ENCODE measurements at places on chromosomes 1 and 21.

GRCh38 chr1:227219715-227220292 lies 98.5 kb downstream of the CDC42BPA start:
- DNase-seq = no peak

DNA sequence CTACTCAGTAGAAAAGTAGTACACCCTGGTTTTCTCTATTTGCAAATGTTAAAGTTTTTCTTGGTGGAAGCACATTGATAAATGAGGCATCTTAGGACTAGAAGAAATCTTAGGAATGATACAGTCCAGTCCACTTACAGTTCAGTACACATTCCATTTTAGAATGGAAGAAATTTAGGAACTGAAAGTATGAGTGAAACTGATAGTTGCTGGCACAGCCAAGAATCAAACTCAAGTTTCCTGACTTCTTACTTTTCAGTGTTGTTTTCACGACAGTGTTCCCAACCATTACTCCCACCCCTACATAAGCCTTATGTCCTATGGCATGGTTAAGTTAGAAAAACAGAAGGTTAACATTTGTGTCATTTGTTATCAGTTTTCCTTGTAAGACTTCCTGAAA lies 258.5 kb downstream of the BACH1 start:
- DNase-seq = no peak

GRCh38 chr1:229047161-229047839 lies 223.6 kb upstream of the RAB4A start:
- DNase-seq = no peak

DNA sequence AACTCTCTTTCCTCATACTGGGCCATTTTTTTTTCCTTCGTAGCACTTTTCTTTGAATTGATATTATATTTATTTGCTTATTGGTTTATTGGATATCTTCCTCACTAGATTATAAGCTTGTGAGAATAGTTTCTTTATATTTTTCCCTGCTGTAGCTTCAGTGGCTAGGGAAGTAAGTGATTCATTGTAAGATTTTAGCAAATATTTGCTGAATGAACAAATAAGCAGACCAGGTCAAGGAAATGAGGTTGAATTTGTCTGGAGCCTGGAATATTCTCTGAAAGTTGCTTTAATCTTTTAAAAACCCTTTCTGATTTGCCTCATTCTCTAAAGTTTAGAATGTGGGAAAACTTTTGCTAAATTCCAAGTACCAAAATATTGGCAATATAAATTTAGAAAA lies 80.2 kb downstream of the RABGAP1L start:
- no peak for DNase-seq

GRCh38 chr1:230896779-230897178 lies 28.5 kb upstream of the C1orf198 start:
- no peak for DNase-seq

DNA sequence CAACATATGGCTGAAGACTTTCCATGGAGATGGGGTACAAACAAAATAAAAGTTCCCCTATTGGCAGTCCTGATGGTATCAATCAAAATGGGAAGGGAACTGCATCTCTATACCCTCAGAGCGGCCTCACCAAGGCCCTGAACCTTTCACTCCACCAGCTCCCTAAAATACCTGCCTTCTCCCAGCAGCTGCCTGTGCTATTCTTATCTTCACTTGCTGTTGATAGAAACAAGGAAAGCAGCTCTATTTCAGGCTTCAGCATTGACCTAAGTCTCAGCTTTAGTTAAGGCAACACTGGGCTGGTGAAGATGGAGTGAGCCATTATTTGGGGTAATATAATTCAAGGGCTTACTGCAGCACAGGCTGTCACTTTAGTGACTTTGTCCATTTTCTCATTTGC lies 21.7 kb upstream of the PIGC start:
- DNase-seq = no peak

DNA sequence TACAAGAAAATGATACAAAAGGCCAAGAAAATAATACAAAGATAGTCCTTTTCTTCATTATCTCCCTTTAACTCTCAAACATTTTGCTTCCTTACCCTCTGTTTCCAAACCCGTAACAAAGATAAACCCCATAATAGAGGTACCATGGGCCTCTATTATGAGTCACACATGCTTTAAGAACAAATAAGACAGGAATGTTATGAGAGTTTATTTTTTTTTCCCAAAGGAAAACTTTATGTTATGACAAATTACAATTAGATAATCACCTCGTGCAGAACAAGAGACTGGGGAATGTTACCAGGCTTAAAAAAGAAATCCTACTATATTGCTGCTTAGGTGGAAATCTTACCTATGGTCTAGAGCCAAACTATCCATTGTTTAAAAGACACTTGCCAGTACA lies 272.0 kb downstream of the BRINP3 start:
- DNase-seq = peak; percentile 67

DNA sequence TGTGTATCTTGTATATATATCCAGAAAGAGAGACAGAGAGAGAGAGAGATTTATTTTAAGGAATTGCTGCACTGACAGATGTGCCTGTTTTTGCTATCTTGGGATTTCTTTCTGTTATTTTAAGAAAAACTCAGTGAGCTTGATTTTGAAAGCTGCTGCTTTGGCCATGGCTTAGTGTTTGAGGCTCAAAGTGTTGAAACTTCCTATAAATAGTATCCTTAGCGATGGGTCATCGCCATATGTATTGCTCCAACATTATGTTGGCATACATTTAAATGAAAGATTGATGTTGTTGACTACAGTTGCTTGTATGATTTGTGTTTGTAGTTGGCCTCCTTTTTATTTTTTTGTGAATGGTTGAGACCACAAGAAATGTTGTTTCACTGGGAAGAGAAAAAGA lies 29.0 kb upstream of the NTPCR start:
- DNase-seq = no peak

DNA sequence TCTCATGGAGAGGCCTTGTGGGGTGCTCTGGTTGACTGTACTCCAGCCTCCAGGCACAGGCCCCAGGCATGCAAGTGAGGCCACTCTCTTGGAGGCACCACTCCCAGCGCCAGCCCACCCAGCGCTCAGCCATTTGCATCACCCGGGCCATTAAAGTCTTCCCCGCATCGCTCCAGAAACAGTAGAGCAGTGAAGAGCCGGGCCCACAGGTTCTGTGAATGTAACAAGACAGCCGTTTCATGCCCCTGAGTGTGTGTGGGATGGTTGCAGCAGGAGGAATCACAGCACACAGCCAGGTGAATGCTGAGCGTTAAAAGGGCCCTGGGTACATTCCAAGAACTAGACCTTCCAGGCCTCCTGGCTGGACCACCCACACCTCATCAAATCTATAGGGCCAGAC lies 19.0 kb upstream of the CD2 start:
- no peak for DNase-seq

GRCh38 chr21:38295997-38296764 lies 39.4 kb downstream of the KCNJ15 start:
- no peak for DNase-seq

GRCh38 chr1:202133001-202133400 lies 10.3 kb downstream of the GPR37L1 start:
- DNase-seq = no peak

DNA sequence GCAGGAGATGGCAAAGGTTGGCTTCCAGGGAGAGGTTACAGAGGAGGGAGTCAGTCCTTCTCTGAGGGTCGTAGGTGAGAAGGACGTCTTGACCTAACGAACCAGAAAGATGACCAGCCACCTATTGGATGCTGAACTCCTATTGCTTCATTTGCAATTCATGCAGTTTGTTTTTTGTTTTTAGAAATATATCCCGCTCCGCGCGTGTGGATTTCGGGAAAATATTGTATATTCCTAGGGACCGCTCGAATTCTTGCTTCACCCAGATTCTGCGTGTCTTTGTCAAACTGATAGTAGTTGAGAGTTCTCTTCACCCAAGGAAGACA lies 564 bp downstream of the DISP1 start:
- no peak for DNase-seq

- peak; percentile 31 for DNase-seq
Observed at GRCh38 chr1:155049651-155050559, 1.2 kb upstream of the ADAM15 start.

GRCh38 chr1:3515774-3516480 lies 61.5 kb downstream of the ARHGEF16 start:
- DNase-seq = peak; percentile 53

DNA sequence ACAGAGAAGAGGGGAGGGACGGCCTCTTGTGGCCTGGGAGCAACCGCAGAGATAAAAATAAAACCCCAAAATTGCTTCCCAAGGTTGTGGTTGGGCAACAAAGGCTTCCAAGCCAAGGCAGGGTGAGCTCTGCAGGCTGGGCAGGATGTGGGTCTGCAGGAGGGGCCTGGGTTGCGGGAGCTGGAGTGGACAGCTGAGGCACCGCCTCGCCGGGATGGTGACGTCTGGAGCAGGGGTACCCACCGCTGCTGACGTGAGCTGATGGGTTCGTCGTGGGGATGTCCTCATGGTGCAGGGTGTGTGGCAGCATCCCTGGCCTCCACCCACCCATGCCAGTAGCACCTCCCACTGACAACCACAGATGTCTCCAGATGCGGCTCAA lies 3.7 kb downstream of the AURKAIP1 start:
- no peak for DNase-seq

DNA sequence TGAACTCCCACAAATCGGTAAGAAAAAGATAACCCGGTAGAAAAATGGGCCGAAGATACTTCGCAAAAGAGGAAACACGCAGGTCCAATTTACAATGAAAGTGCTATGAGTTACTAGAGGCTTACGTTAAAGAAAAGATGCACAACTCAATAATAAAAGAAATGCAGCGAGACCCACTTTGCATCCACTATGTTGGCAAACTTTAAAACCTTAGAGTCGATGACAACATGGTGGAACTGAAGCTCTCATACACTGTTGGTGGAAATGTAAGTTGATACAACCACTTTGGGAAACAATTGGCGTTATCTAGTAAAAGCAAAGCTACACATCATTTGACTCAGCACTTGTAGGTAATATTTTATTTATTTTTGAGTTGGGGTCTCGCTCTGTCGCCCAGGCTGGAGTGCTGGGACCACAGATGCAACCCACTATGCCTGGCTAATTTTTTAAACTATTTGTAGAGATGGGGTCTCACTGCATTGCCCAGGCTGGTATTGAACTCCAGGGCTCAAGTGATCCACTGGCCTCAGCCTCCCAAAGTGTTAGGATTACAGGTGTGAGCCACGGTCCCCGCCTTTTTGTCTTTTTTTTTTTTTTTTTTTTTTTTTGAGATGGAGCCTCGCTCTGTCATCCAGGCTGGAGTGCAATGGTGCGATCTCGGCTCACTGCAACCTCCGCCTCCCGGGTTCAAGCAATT lies 696 bp upstream of the GPATCH3 start:
- no peak for DNase-seq

- no peak for DNase-seq
Observed at GRCh38 chr1:98130408-98130807, 209.6 kb upstream of the DPYD start.

- DNase-seq = no peak
Observed at GRCh38 chr1:40861224-40862003, 749 bp downstream of the CITED4 start.

- DNase-seq = no peak
Observed at GRCh38 chr1:92944901-92945747, 16.1 kb downstream of the DIPK1A start.

DNA sequence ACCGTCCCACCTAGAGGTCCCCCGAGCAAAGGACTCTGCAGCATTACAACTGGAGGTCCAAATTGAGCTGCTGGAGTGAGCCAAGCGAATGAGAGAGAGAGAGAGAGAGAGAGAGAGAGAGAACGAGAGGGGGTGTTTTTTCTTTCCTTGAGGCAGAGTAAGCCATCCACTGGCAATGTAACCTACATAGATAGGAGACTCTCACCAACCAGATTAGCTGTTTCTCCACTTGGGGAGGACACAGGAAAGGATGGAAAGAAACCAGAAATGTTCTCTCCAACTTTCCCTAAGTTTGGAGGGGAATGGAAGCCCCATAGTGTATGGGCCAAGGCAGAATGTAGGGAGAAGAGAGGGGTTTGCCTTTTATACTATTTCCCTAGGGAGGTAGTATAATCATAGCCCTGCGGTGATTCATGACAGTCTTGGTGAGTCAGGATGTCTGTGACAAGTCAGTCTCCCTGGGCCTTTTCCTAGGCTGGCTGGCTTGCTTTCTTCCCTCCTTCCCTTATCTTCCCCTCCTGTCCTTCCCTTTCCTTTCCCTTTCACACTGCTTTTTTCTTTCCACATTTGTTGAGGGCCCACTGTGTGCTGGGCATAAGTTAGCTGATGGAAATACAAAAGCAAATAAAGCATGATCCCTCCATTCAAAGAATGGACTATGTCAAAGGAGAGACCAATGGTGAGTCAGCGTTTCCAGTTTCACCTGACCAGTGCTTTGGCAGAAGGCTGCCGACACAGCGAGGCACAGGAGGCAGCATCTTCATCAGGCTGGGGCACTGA lies 7.1 kb downstream of the FNDC7 start:
- DNase-seq = peak; percentile 87

GRCh38 chr1:228810395-228810758 lies 75.1 kb downstream of the RHOU start:
- no peak for DNase-seq

- no peak for DNase-seq
Observed at GRCh38 chr1:202565890-202566602, 144.2 kb downstream of the SYT2 start.
